NCI-H146 (cell line): ENCODE measurements at places on chromosomes 5 and 9.
A peak's percentile ranks its signal among the peaks of the same experiment; 100 is the strongest.

- no peak for DNase-seq
Observed at GRCh38 chr5:32018476-32019436, 155.4 kb downstream of the GOLPH3 start.

DNA sequence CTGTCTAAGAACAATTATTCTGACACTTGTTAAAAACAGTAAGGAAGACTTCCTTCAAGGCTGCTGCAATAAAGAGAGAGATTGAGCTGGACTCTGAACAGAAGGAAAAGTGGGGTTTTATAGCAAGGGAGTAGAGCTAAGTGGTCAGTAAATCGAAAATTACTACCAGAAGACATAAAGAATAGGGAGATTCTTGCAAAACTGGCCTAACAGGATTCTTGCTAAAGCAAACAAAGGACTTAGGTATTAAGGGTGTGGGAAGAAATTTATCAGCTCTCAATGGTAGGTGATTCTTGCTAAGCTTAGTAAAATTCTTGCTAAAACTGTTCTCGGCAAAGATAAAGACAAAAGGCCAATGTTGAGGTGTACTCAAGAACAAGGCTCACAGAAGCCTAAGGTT lies 300.5 kb downstream of the SLCO4C1 start:
- DNase-seq, result no peak

GRCh38 chr5:172497591-172498255 lies 43.4 kb upstream of the SH3PXD2B start:
- no peak for DNase-seq

- DNase-seq, result peak; percentile 29
Observed at GRCh38 chr5:180670586-180671359, 21.4 kb upstream of the FLT4 start.

DNA sequence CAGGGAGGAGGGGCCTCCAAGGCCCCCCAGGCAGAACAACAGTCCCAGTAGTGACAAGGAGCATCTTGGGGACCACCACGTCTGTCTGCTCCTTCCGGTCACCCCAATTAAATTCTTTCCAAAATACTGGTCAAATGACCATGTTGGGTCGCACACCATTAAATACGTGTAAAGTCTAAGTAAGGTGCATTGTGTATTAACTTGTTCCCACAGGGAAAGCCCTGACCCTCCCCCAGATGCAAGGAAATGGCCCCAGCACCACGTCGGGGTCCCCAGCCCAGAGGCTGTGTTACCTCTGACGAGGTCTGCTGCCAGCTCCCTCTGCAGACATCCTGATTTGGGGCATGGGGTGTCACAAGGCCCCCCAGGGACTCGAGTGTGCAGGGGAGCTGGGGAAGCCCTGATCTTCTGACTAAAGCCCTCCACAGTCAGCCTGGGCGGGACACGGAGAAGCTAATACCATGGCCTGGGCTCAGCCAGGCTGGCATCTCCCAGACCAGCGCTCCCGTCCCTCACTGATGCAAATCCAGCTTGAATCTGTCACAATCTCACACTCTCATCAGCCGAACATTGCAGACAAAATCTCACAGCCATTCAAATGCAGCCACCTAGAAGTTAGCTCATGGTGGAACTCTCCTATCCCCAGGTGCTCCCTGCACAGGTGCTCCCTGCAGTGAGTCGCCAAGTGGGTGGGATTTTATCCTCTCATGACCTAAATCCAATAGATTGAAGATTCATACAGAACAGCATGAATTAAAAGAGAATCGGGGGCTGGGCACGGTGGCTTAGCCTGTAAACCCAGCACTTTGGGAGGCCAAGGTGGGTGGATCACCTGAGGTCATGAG lies 13.6 kb downstream of the TERT start:
- no peak for DNase-seq

- no peak for DNase-seq
Observed at GRCh38 chr5:131528682-131529081, 106.3 kb downstream of the RAPGEF6 start.

DNA sequence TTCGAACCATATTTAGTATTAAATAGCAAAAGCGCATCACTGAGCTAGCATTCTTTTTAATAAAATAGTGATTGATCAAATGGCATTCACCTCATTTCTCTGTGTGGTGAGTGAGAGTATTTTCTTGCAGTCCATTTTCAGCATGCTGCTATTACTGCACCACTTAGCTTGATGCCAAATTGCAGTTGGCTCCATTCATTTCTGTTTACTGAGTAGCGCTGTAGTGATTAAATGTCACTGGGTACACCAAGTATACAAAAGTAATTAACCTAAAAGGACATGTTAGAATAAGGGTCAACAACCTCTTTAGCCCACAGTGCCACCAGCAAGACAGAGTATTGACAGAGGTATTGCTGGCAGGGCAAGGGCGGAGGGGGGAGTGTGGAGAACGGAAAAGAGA lies 122.0 kb downstream of the TLE4 start:
- peak; percentile 35 for DNase-seq

DNA sequence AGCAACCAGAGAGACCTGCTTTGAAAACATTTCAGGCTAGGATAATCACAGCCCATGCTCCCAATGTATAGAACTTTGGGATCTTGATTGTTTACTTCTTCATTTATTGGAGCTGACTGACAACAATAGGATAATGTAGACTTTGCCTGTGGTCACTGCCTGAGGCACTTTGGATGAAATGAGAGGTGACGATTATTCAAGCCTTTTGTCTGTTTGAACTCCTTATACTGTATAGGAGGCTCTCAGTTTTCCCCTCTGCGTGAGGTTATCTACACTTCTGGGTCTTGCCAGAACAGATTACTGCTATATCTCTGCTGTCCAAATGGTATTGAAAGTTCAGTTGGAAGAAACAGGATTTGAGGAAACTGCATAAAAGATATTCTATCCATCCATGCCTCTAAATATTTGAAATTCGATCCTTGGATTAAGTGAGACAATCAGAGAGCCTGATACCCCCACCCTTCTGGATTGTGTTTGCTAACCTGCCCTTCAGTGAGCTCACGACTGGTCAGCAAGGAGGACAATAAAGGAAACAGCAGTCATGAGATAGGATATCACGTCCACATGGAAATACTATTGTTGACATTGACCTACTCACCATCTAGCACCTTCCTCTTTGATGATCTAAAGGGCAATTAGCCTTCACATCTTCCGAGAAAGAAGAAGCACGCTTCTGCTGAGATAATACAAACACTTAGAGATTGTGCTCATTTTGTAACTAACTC lies 98.1 kb downstream of the DOCK8 start:
- no peak for DNase-seq

- no peak for DNase-seq
Observed at GRCh38 chr5:157354800-157355199, 88.9 kb downstream of the CYFIP2 start.

- no peak for DNase-seq
Observed at GRCh38 chr9:36436909-36437308, 36.8 kb upstream of the RNF38 start.

GRCh38 chr9:75239176-75239575 lies 150.9 kb downstream of the OSTF1 start:
- no peak for DNase-seq

GRCh38 chr5:147727200-147727599 lies 55.3 kb downstream of the JAKMIP2 start:
- DNase-seq, result no peak

DNA sequence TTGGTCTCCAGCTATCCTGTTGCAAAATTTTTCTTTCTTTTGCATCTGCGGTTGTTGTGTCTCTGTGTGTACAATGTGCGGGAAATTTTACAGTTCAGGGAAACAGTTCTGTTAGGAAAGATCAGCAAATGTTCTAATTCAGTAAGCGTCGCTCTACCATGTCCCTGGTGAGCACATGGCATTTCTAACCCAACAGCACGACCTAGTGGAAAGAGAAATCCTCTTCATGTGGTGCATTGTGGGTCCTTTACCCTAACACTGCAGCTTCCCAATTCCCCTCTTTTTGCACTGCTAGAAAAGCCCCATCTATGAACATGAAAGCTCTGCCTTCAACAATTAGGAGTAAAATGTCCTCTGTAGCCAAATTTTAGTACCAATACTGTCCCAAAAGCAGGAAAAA lies 974.2 kb upstream of the CDH9 start:
- no peak for DNase-seq

DNA sequence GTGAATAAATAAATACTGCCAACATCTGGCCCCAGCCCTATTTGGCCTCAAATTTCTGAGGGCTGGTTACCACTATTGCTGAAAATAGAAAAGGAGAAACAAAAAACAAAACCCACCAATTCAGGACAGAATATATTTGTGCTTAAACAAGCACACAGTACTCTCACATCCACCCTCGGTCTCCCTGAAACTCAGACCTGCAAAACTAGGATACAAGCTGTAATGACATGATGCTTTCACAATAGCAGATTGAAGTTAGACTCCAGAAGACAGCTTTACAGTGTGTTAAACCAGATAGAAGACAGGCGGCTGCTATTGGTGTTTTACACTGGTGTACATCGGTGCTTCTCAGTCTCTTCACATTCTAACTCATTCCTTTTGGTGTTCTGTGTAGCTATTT lies 214.9 kb upstream of the DMRT1 start:
- DNase-seq, result no peak

DNA sequence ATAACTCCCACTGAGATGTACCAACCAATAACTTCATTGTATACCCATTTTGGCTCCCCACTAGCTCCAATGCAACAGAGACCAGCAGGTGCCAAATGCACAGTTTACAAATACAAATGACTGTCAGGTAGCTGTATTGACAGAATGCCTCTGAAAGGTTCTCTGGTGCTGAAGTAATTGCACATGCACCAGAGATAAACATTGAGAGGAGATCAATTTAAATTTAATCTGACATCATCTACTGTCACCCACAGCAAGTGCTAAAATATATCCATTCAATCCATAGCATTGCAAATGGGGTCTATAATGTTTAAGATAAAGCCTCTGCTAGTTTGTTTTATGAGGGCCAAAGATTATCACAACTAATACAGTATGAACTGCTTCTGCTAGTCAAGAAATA lies 80.2 kb downstream of the STX17 start:
- DNase-seq, result peak; percentile 68

GRCh38 chr9:99369327-99369722 lies 147.2 kb downstream of the SEC61B start:
- DNase-seq, result no peak

DNA sequence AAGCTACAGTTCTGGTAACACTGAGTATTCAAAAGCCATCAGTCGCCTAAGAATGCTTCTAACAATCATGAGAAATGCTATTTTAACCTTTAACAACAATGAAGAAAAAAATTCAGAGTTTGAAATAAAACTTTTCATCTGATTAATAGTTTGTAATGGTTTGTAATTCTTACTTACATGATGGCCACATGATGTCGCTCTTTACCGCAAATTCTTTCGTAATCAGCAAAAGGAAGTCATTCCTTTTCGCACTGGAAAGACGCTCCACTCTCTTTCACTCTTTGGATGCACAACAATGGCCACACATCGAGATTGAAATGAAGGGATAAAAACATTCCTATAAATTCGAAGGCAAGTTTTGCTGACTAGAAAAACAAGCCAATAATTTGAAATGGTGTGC lies at the start of gene PCDHA7:
Gene PCDHA7, plus strand, starts transcription at position 277 of the 400 bp plus-strand sequence. Its CDS starts 115 bp downstream, at position 392.
- no peak for DNase-seq

DNA sequence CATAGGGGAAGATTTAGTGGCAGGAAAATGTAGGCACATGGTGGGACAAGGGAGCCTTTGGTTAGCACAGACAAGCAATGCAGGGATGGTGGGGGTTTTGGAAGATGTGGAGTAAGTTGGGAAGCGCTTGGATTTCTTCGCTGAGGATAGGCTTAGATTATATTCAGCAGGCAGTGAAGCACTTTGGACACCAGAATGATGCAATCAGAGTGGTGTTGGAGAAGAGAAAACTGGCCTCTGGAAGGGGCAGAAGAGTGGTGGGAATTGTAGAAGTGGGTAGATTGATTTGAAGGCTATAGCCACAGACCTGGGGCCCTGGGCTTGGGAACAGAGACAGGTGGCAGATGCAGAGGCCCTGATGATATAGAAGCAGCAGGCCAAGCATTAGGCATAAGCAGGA lies 28.3 kb downstream of the SLC25A48 start:
- DNase-seq, result no peak

DNA sequence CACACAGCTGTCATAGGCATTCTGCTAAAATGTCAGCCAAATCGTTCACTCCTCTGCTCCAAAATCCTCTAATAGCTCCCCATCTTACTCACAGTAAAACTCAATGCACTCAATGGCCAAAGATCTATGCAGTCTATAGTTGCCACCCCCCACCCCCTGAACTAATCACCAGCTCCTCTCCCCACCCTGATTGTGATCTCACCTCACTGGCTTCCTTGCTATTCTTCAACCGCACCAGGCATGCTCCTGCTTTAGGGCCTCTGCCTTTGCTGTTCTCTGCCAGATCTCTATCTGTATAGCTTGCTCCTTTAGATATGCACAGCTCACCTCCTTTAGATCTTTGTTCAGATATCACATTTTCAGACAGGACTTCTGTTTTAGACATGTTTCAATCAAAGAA lies 33.2 kb upstream of the SNX2 start:
- no peak for DNase-seq

GRCh38 chr9:124799274-124800006 lies 22.5 kb downstream of the OLFML2A start:
- no peak for DNase-seq

GRCh38 chr9:84404095-84404686 lies 63.6 kb upstream of the SLC28A3 start:
- no peak for DNase-seq

DNA sequence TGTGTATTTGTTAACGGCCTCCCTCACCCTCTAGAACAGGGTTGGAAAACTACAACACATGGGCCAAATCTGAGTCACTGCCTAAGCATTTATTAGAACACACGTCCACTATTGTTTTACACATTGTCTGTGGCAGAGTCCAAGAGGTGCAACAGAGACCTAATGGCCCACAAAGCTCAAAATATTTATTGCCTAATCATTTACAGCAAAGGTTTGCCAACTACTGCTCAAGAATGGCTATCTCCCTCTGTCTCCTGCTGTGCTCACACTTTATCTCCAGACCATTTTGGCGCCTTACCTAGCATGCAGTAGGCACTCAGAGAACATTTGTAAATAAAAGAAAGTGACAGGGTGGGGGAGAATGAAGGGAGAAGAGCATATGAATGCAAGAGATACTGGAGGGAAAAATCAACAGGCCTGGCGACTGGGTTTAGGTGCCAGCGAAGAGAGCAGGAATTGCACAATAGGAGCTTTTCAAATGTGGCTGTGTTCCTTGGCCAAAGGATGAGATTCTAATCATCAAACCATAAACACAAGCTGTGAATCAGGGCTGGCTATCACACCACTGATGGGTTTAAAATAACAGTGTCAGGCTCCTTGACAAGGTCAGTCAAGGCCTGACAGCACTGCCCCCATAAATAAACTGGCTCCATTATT lies 80.3 kb downstream of the EPB41L4A start:
- DNase-seq, result no peak

GRCh38 chr5:94433397-94434163 lies 184.8 kb downstream of the KIAA0825 start:
- DNase-seq, result peak; percentile 27

DNA sequence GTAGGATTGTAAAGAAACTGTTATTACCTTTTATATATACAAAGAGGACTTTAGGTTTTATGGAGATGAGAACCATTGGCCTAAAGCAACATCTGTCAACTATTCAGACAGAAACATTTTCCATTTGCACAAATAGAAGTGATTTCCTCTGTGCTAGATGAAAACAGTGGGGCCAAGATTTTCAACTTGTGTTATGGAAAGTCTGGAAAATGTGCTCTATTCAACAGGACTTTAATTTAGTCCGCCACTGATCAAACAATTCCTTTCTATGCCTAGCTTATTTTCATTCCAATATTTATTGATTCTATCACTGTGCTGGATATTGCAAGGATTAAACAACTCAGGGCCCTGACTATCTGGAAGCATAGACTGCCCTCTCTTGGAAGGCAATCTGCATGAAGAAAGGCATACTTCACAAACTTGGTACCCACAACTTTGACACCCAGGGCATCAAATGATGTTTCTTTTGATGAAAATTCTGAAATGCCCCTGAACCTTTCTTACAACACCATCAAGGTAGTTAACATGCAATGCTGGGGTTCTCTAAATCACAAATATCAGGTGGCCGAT lies 126.6 kb upstream of the HMHB1 start:
- no peak for DNase-seq
